ENCODE measurements at places on chromosomes 4 and X.

GRCh38 chrX:35819241-35819640 lies 21.1 kb downstream of the MAGEB16 start:
- DNase-seq: no peak

DNA sequence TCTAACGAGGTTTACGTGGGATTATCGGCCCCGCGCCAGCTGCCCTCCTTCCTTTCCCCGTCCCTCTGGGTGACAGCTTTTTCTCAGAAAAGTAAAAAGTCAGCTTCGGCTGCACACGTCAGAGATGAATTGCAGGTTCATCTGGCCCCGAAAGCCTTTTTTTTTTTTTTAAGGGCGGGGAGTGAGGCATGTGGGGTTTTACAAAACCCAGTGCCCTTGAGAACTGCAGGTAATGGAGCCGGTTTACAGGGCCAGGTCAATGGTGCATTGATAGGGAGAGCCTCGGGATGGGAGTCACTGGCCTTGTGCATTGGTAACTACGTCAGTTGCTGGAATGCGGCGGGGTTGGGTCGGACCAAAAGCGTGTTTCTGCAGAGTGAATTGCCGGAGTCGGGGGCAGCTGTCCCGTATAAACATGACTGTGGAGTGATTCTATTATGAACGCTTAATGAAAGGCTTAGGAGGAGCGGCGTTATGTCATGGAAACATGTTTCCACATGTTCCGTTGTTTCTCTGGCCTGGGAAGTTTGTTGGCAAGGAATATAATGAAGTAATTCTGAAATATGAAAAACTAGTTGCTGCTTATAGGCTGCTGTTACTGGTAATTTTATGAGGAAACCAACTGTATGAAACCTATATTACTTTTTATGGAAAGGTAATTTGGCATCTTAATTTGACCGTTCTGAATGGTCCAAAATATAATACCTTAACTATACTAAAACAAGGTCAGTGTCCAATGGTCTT lies 1.1 kb downstream of the HSPA4L start:
- peak; percentile 36 for DNase-seq

GRCh38 chrX:65635822-65636221 lies 31.6 kb upstream of the MSN start:
- no peak for DNase-seq

DNA sequence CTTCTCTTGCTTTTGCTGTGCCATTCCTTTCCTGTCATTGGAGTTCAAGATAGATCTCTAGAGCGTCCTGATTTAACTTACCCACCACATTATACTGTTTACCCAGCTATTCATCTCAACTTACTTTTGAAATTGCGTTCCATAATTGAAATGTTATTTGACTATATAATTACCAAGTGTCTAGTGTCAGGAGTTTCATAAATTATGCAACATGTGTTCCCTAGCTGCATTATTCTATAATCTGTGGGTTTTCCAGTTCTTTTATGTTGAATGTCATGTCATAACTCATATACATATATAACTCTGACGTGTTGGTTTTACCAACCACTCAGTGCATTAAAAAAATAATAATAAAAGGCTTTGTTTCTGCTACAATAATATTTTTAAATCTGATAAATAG lies 285.9 kb upstream of the ARSJ start:
- no peak for DNase-seq

GRCh38 chrX:106168107-106168506 lies at the start of gene PWWP3B:
TSS of gene PWWP3B (plus strand) at chrX:106168305. CDS start at chrX:106205433, 37,128 bp downstream.
- no peak for DNase-seq

GRCh38 chrX:152037183-152037582 lies 62.7 kb upstream of the GABRE start:
- DNase-seq: no peak

GRCh38 chrX:153640045-153640686 lies 6.8 kb upstream of the DUSP9 start:
- no peak for DNase-seq

DNA sequence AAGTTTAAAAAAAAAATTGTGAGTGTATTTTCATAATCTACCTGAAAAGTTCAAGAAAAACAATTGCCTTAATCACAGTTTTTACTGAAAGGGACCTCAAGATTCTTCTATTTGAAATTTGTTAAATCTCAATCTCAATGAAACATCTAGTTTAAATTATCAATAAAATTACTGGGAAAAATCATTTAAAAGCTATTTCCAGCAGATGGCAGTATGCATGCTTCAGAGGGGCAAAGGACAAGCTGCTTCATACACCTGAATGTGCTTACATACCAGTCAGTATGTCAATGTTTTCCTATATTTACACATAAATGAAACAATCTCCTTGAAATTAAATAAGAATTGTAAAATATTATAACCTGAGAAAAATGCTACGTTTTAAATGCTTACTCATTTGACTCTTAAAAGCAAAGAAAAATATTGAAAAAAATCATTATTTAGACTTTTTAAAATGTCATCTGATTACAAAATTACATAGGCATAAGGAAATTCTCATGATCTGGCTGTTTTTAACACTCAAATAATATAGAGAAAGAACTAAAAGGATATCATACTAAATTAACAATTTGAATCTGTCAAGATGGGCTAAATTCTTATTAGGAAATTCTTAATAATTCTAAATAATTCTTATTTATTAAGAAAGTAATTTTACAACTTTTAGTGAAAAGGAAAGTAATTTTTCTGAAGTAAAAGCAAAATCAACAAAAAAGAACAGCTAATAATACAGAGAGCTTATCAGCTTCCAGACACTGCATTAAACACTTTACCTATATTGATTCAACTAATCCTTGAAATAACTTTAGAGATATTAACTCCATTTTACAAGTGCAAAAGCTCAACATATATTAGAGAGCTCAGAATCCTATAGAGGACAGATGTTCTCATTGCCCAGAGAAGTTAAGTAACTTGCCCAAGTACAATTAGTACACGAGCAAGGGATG lies 242.1 kb downstream of the ADAMTS3 start:
- DNase-seq: peak; percentile 13

GRCh38 chrX:95628796-95629195 lies 1055.8 kb upstream of the DIAPH2 start:
- DNase-seq: no peak

- no peak for DNase-seq
Measured at GRCh38 chr4:2697995-2698414, 58.1 kb downstream of the TNIP2 start.

DNA sequence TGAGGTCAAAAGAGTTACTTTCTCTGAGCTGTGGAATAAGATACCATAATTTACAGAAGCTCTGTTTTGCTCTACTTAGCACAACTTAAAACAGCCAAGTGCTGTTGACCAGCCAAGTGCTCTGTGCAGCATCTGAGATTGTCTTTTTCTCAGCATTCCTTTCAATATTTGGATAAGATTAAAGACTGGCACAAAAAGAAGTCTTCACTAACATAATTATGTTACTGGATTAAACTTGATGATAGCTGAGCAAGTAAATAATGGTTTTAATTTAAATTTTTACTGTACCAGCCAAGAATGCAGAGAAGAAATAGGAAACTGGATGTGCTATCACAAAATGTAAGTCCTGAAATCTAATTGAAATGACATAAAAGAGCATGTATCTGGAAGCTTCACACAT lies 60.4 kb downstream of the NPY2R start:
- no peak for DNase-seq

DNA sequence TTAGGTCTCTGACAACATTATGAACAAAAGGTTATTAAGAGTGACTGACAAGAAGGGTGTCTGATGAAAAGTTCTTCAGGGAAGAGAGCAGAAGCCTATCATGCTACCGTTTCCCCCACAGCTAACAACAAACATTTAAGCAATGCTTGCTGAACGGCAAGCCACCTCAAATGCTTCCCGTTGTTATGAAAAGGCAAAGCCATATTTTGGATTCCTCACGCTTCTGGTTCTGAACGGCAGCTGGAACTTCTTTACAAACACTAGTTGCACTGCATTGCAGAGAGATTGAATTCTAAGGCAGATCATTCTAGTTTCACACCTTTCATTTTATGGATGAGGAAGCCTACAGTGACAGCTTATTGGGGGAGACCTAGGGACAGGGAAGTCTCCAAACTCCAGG lies 48.6 kb upstream of the NAP1L5 start:
- DNase-seq: no peak

GRCh38 chr4:140162596-140162995 lies 8.6 kb upstream of the MAML3 start:
- DNase-seq: no peak

- DNase-seq: peak; percentile 76
Measured at GRCh38 chrX:12956704-12957534, 18.0 kb upstream of the TMSB4X start.

GRCh38 chrX:111505783-111506182 lies 5.7 kb upstream of the SERTM2 start:
- DNase-seq: no peak

DNA sequence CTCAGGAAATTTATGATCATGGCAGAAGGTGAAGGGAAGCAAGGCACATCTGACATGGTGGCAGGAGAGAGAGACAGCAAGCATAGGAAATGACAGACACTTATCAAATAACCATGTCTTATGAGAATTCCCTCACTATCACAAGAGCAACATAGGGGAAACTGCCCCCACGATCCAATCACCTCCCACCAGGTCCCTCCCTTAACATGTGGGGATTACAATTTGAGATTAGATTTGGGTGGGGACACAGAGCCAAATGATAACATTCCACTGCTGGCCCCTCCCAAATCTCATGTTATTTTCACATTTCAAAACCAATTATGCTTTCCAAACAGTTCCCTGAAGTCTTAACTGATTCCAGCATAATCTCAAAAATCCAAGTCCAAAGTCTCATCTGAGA lies 8.2 kb upstream of the TMA16 start:
- peak; percentile 16 for DNase-seq

- no peak for DNase-seq
Measured at GRCh38 chr4:185405296-185405999, 8.8 kb downstream of the ANKRD37 start.

GRCh38 chr4:76589872-76590797 lies 155.1 kb downstream of the SHROOM3 start:
- peak; percentile 96 for DNase-seq

GRCh38 chr4:30330894-30331652 lies 389.1 kb upstream of the PCDH7 start:
- DNase-seq: no peak

DNA sequence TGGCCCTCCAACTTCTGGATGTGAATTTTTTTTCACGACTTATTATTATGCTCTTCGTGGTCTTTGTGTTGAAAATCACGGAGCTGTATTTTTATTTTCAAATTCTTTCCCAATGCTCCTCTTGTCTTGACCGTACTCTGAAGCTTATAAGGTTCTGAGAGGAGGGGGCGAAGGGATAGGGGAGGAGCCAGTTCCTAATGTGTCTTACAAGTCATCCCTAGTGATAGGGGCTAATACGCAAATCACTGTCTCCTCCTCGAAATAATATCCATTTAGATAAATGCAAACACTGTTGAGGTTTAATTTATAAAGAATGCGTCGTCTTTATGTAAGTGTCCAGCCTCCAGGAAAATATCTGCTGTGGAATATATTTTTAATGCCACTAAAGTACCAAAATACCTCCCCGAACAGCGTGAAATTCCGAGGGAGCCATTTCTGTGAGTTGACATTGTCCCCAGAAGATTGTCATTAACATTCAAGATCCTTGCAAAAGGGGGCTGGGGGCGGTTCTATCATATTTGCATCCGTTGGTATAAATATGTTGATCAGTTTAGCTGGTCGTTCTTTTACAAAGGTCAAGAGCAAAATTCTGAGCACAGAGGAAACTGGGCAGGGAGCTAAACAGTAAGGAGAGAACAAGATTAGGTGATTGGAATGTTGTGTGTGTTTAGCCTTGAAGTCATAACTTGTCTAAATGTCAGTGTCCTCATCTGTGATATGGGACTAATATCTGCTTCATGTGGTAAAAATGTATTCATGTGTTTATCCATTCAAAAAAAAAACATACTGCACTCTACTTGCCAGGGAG lies 3.7 kb upstream of the FAT1 start:
- no peak for DNase-seq

DNA sequence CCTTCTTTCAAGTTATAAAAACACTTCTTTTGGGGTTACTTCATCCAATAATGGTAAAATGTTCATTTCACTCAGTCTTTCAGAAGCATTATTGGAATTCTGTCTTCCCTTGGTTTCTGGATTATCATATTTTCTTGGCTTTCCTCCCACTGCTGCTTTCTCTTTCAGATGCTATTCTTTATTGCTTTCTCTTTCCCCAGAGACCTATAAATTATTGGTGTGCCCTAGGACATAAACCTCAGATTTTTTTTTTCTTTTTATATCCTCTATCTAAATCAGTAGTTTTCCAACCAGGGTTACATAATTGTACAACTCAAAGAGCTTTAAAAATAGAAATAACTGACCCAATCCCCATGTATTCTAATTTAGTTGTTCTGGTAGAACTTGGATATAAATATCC lies 1005.5 kb downstream of the ARAP2 start:
- no peak for DNase-seq

GRCh38 chrX:19799319-19800182 lies 87.8 kb downstream of the SH3KBP1 start:
- DNase-seq: peak; percentile 56

- no peak for DNase-seq
Measured at GRCh38 chr4:182205306-182205705, 37.9 kb upstream of the TENM3 start.

DNA sequence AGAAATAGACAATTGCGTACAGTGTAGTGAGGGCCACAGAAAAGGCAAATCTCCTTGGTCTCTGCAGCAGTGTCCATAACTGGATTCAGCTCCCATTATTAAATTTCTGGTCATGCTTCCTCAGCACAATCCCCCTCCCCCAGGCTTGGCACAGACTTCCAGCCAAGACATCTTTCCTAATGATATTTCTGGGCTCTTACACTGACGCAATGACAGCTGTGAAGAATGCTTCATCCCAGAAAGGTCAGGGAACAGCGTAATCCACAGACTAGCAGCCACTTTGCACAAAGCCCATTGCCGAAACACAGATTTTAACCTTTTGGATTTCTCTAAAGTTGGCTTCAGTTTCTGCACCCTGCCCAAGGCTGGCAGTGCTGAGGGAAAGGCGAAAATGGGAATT lies 597.6 kb upstream of the CPEB2 start:
- DNase-seq: no peak

- DNase-seq: no peak
Measured at GRCh38 chr4:109683621-109684253, 19.5 kb downstream of the CASP6 start.
